ENCODE measurements at places on chromosomes 12 and 14.

DNA sequence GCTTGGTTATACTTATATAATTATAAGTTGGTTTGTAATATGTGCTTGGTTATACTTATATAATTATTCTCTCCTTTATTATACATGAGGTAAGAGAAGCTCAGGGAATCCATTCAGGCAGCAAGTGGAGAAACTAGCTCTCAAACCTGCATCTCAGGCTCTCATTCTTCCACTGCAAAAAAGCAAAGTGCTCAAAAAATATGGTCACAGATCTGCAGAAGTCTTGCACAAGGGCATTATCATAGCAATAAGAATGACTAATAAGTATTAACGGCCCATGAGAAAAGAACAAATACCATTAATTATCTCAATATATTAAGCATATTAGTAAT lies 476 bp upstream of the TRAFD1 start:
- DNase-seq = no peak

DNA sequence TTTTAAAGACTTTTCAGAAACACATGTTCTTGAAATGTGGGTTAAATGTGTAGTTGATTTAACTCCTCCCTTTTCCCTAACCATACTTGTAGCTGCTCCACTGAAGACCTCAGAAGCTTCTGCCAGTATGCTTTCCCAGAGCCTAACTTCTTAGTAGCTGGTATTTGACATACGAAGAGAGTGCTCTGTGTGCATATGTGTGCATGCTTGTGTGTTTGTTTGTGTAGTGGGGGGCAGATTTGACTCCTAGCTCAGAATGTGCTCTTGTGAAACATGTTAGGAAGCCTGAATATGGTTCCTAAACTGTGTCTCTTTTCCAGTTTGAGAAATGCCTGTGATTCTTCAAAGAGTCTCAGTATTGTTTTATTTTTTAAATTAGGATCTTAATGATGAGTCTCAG lies 420.4 kb downstream of the PCNX1 start:
- DNase-seq = no peak

DNA sequence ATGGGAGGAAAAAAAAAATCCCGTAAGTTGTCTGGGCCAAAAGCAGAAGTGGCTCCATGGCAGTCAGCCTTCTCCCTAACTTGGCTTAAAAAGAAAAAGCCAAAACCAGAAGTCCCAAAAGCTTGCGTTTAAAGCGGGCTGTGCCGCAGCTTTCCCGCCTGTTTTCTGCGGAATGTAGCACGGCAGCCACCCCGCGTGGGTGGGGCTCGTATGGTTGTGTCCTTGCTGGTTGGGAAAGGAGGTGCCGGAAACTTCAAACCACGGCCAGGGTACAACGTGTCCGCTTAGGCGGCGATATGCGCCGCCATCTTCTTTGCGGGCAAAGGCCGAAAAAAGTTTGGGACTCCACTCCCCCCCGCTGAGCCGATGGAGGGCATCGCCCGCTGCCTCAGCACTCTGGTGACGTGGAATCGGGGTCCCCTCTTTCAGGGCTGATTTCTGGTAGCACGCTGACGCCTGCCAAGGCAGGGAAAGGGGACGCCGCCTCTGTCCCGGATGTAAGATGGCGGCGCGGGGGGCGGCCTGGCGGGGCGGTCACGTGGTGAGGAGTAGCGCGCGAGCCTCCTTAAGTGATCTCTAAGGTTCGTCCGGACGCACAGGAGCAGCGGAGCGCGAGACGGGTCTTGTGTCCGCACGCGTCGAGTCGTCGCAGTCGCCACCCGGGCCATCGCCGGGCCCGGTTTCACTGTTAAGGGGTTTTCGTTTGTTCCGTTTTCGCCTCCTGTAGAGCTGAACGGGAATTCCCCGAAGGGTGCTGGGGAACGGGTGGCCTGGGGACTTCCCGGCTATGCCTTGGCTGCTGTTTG lies 135.8 kb downstream of the MON2 start:
- peak; percentile 93 for DNase-seq

DNA sequence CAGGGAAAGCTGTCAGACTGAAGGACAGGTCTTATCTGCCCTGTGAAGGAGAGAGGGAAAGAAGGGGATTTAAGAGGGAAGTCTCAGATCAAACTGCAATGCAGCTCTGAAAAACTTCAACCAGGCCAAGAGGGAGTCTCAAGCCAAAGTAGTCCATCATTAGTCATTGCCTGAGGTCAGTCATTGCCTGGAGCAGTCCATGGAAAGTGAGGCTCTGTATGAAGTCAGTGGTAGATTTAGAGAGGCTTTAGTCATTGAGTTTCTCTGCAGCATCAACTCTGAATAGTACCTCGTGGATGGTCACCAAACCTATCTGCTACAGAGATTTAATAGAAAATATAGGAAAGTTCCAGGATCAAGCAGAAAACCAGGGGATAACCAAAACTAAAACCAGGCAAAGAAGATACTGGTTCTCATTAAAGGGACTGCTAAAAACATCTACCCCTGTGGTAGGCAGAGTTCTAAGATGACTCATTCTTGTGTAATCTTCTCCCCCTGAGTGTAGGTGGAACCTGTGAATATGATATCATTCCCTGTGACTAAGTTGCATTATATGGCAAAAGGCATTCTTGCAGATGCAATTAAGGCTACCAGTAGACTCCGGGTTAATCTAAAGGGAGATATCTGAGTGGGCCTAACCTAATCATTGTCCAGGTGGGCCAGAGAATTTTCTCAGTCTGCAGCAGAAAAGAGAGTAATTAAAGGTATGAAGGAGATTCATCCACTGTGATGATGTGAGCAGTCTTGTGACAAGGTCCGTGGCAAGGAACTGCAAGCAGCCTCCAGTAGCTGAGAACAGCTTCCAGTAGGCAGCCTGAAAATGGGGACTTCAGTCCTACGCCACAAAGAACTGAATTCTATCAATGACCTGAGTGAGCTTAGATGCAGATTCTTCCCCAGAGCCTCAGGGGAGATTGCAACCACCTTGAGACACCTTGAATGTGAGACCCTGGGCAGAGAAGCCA lies 123.1 kb downstream of the GALC start:
- no peak for DNase-seq

DNA sequence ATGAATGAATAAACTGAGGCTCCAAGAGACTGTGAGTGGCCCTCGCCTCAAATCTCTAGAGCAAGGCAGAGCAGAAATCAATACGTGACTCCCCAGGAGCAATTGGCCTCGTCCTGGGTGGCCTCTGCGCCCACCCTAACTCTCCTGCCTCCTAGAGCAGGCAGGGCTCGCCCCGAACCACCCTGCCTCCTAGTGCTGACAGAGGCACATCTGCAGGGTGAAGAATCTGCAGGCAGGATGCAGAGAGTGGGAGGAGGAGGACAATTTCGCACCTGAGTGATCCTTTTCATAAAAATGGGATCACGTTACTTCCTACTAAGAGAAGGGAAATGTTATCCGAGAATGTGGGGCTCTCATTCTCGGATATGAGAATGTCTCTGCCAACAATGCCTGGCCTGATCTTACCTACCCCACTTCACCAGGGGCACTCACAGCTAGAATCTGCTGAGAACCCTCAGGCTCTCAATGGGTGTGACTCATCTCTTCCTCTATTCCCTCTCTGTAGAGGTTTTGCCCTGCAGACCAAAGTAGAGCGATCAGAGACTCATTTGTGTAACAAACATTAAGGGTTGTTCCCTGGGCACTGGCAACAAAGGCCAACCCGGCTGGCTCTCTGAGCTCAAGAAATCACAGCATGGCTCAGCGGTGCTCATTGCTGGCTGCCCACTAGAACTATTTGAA lies 61.7 kb upstream of the BCL2L14 start:
- no peak for DNase-seq
